ENCODE measurements at places on chromosomes 6 and 20.

DNA sequence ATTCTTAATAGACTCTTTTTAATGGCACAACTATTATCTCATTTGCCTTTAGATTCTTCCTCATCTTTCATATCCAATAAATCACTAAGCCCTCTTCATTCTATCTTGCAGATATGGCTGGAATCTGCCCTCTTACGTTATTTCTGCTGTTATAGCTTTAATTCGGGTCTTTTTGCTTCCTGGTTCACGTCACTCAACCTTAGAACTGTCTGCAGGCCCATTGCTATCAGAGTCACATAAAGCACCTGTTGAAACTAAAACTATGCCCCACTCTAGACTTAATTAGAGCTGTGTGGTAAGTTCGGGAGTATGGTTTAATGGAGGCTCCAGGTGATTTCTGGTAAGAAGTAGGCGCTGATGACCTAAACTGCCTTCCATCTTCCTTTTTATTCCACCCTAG lies 988 bp downstream of the QRSL1 start:
- DNase-seq: peak; percentile 9

- DNase-seq: no peak
These were observed 4.0 kb upstream of the CAP2 start for GRCh38 chr6:17389274-17389847.

DNA sequence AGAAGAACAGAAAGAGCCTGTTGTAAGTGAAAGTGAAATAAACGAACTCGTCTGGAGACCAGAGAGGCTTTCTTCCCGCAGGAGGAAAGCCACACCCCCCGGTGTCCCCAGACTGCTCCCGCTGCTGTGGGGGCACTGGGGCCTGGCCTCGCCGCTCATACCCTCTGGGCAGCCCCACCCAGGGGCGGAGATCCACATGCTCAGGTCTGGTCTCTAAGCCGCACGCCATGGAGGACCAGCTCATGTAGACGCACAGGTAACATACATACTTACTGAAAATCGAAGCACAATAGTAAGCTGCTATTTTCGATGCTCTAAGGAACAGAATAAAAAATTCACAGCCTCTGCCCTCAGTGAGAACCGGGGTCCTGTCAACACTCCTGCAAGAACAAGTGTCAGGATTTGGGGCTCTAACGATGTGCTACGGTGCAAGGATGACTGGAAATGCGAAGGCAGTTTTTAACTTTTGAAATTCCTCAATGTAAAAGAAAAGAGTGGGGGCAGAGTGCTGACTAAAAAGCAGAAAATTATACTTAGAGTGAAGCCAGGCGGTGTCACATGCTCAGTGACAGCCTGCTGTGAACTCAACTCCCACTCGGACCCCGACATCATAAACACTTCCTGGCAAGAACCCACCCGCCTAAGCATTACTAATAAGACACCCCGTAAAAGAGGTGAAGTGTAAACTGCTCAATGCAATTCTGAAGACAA lies 110.5 kb downstream of the IRF4 start:
- no peak for DNase-seq

DNA sequence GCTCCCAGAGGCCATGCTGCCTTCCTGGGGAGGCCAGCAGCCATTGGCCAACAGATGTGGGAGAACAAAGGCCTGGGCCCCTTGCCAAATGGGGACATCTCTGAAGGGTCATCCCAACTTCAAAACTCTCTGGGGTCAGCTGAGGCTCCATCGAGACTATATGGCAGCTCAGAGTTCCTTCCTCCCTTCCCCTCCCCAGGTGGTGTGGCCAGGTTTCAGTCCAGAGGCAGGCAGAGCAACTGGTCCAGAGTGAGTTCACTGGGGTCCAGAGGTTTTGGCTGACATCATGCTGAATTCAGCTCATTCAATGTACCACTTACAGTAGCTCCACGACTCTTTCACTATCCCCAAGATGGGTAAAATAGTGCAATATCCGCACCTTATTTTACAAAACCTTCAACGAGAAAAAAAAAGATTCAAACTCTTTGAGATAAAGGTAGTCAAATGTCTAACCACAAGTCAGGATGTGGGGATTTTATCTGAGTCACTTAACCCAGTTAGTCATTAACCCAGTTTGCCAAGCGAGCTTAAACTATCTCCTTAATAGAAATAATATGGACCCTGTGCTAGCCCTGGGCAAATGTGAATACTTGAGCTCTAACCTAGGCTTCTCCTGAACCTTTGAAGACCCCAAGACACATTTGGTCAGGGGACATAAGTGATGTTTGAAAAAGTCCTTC lies 108.4 kb upstream of the PLEKHG1 start:
- no peak for DNase-seq

DNA sequence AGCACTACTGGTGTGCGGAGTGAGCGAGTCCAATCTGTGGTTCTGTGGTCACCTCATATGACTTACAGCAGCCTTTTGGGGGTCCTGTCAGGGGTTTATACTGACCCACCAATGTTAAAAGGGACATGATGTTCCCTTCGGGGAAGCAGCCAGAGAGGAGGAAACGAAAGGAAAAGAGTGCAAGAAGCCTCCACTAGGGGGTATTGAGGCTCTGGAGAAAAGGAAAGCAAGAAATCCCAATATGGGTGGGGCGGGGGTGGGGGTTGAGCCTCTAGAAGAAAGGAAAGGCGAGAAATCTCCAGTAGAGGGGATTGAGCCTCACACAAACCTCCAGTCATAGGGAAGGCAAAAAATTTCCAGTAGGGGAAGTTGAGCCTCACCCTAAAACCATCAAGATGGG lies 249.3 kb upstream of the ECI2 start:
- DNase-seq: no peak

DNA sequence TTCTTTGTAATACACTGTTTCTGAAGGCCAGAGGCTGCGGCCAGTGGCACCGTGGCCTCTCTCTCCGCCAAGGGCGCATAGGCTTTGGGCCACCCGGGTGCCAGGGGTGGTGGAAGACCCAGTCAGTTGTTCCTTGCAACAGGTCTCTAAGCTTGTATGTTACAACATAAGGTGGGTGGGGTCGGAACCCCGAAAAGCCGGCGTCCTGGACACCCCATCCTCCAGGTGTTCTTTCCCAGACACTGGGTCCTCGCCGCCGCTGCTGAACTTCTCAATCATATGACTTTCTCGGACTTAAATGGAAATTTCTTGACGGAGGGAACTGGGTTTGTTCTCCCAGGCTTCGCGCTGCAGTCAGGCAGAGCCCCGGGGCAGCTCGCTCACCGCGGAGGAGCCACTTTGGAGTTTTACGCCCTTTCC lies 983 bp upstream of the KCNQ5 start:
- DNase-seq: peak; percentile 48

GRCh38 chr6:145733207-145733606 lies 2.1 kb downstream of the EPM2A start:
- no peak for DNase-seq

GRCh38 chr6:151773382-151773781 lies 34.1 kb upstream of the ESR1 start:
- DNase-seq: no peak

- DNase-seq: no peak
These were observed 107.6 kb downstream of the THBS2 start for GRCh38 chr6:169145991-169146501.

DNA sequence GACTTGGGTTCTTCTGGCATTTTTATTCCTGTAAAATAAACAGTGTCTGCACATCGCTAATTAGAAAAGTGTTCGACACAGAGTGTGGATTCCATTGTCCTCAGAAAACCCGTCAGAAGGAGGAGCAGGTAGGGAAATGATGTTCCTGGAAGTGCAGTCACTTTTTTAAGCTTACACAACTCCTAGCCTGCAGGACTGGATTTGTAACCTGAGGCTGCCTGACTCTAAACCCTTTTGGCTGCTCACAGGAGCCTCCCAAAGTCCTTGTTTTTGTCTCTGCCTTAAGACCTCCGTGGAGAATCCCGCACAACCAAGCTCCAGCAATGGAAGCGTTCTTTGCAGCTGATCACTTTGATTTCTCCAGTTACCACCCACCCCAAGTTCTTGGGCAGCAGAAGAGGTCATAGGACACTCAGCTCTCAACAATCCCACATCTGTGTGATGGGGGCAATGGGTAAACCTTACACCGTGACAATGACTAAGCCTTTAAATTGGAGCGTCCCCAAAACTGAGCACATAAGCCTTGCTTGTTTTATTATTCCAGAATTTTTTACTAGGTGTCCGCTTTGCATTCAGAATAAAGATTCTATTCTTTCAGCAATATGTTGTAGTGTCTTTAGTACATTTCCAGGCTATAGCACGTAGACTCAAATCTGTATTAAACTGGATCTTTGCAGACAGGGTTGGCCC lies 227.9 kb downstream of the TBXT start:
- DNase-seq: no peak

DNA sequence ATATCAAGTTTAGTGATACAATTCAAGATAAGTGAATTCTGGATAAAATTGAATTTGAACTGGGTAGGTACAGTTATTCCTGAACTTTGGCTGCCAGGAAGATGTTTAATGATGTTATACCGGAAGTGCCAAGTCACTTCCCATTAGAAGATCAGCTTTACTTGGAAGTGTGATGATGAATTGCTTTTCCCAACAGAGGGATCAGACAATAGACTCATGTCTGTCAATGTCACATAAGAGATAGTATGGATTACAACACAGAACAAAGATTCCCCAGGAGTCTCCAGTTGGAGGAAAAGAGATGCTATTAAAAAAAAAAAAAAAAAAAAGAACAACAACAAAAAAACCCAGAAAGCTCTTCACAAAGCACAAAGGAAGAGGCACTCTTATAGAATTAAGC lies 497.9 kb upstream of the EPHA7 start:
- no peak for DNase-seq

- no peak for DNase-seq
These were observed 5.5 kb downstream of the SIGLEC1 start for GRCh38 chr20:3706774-3707507.

- no peak for DNase-seq
These were observed 261.6 kb upstream of the TBX18 start for GRCh38 chr6:85026021-85026420.

DNA sequence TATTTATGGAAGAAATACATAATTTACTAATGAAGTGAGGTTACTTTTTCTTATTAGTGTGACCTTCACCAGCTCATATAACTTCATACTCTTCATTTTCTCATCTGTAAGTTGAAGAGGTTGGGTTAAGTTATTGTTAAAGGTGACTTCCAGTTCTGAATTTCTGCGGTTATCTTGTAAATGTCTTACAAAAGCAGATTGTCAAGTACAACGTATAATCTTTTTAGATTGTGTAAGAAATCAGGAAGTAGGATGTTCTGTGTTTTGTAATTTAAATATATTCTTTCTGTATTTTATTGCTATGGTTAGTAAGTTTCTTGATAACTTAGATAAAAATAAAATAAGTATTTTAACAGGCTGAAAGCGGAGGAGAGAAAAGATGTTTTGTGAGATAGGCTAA lies 12.0 kb downstream of the WTAP start:
- no peak for DNase-seq

- peak; percentile 17 for DNase-seq
These were observed 246.1 kb downstream of the TFAP2C start for GRCh38 chr20:56875052-56875659.

DNA sequence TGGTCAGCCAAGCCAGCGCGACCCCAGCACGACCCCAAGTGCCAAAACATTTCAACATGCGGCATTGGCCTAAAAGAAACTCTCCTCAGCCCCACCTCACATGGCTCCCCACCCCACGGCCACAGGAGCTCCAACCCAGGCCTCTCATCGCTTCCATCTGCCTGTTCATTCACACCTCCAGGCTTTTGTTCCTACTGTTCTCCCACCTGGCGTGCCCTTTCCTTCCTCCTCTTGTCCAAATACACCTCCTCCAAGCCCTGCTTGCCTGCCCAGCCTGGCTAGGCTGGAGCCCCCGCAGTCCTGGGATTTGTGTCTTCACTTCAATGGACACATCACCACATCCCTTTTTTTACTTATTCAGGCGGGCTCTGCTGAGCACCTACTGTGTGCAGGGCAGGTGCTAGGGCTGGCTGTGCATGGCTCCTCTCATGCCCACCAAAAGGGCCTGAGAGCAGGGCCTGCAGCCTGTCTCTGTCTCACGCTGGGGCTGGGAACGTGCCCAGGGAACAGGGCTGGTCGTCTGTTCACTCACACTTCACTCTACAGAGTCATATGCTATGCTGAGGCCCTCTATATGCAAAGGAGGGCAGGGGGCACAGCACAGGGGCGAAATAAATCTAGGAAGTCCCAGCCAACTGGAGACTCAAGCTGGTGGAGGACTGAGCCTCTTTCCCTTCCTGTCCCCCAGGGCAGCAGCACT lies 61.1 kb downstream of the GRM4 start:
- no peak for DNase-seq

DNA sequence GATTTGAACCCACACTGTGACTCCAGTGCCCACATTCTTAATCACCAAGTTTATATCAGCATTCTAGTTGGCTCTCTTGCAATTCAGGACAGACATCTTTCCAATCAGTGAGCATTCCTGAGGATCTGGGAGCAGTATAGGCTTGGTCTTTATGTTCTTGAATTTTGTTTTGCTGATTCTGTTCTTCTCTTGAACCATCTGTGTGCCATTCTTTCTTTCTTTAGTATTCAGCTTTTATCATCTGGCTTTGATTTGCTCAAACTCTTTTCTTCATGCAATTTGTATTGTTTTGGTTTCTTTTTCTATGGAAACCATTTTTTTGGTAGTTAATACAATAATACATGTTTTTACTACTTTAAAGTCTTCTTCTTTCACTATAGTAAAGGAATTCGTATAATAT lies 162.4 kb downstream of the CD109 start:
- no peak for DNase-seq

DNA sequence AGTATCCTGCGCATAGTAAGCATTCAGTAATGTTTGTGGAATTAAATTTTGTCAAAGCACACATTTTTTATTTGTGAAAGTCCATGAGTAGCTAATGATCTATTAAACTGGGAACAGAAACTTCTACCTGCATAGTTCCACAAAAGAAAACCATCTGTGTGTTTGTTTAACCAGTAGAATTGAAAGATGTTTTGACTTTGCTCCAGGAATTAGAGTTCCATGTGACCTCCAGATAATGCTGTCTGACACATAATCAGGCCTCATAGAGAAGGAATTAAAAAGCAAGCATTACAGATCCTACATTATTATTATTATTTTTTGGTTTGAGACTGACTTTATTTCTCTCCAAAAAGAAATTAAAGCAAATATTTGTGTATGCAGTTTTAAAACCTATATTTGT lies 126.5 kb downstream of the PACRG start:
- DNase-seq: no peak

GRCh38 chr6:161082215-161082614 lies 90.6 kb downstream of the MAP3K4 start:
- DNase-seq: no peak

- DNase-seq: no peak
These were observed 49.7 kb downstream of the SYNE1 start for GRCh38 chr6:152587473-152587872.

- DNase-seq: no peak
These were observed 33.1 kb upstream of the SMLR1 start for GRCh38 chr6:130794010-130794697.

- no peak for DNase-seq
These were observed 89.4 kb upstream of the NFATC2 start for GRCh38 chr20:51631953-51632352.

GRCh38 chr6:168113226-168113625 lies 34.2 kb upstream of the FRMD1 start:
- no peak for DNase-seq
